Posterior cingulate gyrus (tissue), 11 donors: ENCODE measurements at places on chromosomes 5 and 9.

- DNase-seq: peak; percentile 68
Observed at GRCh38 chr9:35945341-35946018, 12.5 kb downstream of the OR2S2 start.

- no peak for DNase-seq
Observed at GRCh38 chr9:60545346-60545877, 368.8 kb upstream of the SPATA31A5 start.

GRCh38 chr9:137026384-137026783, 1.7 kb downstream of the ABCA2 start:
- no peak for DNase-seq

DNA sequence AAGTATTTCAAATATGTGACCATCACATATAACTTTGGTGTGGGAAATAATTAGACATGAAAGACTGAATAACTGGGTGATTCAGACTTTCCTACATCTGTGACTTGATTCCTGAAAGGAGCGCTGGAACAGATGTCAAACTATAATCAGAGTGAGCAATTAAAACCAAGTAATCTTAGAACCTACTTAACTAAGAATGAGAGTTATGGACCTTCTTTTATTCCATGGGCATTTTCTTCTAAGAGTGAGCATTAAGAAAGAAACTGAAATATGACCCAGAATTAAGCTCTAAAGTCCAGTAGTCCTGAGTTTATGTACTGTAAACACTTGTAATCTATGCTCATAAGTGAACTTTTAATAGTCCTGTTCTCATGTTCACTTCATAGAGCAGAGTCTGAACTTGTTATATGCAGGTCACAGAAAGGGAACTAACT, 68.4 kb downstream of the PAM start:
- no peak for DNase-seq

DNA sequence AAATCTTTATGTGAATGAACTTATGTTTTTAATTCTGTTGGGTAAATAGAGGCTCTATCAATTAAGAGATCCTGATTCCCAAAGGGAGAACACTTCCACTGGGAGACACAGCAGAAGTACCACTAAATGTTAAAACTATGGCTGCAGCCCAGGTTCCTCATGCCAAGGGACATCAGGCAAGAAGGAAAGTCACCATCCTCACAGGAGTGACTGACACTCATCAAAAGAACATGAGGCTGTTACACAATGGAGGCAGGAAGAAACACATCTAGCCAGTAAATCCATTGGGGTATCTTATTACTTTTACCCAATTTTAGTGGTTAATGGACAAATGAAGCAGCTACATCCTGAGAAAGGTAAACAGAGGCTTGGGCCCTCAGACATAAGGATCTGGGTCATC, 94.4 kb downstream of the MAPKAP1 start:
- no peak for DNase-seq
